ENCODE measurements at places on chromosomes 13 and 19. TPM values are rescaled to one million over a fixed set of nuclear protein-coding genes. Genes with fewer than 3 reads are reported as not detected.

DNA sequence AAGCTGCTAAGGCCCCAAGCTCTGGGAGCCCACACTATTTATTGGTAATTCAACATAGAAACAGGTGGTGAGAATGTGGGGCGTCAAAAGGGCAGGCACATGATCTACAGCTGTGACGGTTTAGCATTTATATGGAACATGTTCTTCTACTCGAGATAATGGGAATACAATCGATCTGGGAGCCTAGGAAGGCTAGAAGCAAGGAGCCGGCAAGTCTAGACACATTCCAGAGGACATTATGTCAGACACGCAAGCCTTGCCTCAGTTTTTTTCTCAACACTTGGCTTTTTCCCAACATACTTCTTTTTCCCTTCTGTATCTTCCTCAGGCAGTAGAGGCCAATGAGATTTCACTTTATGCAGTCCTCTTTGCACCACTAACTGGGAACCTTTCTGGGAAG lies 315.7 kb upstream of the SLITRK5 start:
- no peak for DNase-seq

- no peak for DNase-seq
Observed at GRCh38 chr19:1734321-1734966, 18.9 kb upstream of the ONECUT3 start.

GRCh38 chr13:28585561-28585960 lies 73.4 kb upstream of the POMP start:
- no peak for DNase-seq

GRCh38 chr13:66492479-66492878 lies 737.7 kb downstream of the PCDH9 start:
- DNase-seq, result no peak

DNA sequence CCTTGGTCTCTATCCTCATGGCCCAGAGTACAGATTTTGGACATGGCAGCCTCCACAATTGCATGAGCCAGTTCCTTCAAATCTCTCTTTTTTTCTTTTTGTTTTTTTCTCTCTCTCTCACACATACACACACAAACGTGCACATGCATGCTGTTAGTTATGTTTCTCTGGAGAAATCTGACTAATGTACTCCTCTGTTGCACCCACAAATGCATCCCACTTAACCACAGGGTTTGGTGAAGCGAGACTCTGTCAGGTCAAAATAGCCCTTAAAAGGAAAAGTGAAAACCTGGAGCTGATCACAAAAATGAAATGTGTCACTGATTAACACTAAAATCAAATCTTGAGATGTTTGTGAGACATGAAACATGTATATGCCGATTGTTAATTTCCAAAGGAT lies 374.6 kb upstream of the ARGLU1 start:
- no peak for DNase-seq

GRCh38 chr19:33416307-33417215 lies 43.1 kb downstream of the CEBPG start:
- no peak for DNase-seq

Gene ZNF573
- total RNA-seq, result 13.6 TPM

Gene RAB4B
- total RNA-seq, result 54.5 TPM

Gene NUP62
- 43.2 TPM for total RNA-seq

Gene SLC46A3
- total RNA-seq, result 12.0 TPM
